ENCODE measurements at places on chromosomes 3 and 15.
A peak's percentile ranks its signal among the peaks of the same experiment; 100 is the strongest.

DNA sequence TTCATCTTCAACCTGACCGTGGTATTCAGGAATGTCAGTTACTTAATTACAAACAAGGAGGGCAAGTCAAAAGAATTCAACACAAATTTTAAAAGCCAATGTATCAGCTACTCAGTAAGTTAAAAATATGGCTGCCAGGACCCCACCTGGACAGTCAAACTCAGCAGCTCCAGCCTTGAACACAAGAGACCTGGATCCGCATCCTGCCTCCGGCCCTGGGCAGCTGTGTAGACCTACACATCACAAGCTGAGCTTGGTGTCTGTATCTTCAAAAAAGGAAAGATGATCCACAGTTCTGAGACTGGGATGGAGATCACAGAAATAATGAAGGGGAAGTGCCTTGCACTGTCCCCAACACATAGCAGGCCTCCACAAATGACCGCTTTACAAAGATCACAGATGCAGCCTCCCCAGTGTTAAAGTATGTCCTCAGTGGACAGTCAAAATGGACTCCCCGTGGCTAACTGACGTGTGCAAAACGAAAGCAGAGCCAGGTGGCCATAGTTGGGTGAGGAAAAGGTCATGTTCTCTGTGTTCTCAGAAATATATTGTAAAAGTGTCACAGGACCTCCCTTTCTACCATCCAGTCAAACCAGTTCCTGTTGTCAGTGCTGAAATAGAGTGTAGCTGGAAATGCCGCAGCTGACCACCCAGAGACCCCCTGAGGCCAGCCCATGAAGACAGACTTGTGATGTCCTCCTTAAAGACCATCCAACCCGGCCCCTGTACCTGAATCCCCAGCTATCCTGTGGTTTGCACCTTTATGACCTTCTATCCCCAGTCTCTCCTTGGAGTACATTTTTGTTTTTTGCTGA, 168.5 kb upstream of the NSMCE3 start:
- DNase-seq: no peak

- DNase-seq: no peak
Observed at GRCh38 chr3:70882104-70882503, 569.7 kb upstream of the MDFIC2 start.

- DNase-seq: no peak
Observed at GRCh38 chr15:96336596-96337364, 6.3 kb downstream of the NR2F2 start.

- no peak for DNase-seq
Observed at GRCh38 chr3:145785668-145786067, 375.3 kb downstream of the PLOD2 start.

DNA sequence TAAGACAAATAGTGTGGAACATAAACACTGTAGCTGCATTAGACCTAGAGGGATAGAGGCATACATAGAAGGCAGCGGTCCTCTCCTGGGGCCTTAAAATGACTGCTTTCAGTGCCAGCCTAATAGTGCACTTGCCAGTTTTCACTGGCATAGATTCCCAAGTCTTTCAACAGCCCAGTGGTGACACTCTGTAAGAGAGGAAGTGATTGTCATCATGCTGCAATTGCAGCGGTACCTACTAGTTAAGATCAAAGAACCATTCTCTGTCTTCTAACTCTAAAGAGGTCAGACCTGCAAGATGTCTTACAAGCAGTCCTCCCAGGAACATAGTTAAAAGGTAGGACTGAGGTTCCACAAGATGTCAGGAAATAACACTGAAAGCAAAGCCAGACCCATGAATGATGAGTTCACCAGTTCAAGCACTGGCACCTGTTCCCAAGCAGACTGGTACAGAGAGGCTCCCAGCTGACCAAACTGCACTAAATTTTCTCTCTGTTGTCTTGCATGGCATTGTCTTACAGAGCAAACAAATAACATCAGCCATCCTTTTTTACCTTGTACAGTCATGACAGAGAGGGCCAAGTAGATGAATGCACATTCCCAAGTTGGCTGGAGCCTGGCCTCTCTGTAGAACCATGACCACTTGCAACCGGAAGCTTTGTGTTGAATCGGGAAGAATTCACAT, 100.5 kb upstream of the SKOR1 start:
- DNase-seq: peak; percentile 79

DNA sequence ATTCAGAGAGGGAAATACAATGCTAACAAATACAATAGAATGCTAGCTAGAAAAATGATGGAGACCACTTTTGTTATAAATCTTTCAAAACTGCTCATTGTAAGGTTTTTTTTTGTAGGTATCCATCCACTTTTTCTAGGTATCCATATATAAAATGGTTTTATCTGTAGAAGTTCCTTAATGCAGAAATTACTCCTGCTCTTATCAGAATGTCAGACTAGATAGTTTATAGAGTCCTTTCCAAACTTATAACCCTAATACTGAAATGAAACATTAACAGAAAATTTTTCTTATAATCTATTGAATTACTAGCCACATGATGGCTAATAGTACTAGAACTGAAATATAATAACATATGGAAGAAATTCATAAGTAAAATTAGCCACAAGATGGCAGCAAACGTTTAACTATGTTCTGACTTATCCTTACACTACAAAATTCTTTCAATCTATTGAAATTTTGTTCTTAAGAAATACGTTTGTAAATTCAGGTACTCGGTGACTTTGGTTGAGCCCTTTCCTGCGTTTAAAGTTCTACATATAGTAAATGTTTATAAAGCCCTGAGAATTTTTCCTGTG, 58.5 kb downstream of the ECT2 start:
- peak; percentile 3 for DNase-seq

DNA sequence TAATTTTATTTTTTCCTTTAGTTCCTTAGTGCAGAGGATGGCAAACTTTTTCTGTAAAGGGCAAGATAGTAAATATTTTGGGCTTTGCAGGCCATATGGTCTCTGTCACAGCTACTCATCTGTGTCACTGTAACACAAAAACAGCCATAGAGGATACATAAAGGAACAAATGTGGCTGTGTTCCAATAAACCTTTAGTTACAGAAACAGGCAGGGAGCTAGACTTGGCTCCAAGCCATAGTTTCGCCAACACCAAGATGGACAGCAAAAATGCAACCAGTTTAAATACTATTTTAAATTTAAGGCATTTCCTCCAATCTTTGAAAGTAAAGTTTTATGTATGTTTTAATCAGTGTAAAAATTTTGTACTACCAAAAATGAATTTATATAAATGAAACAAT, 753.4 kb downstream of the FHIT start:
- peak; percentile 41 for DNase-seq

GRCh38 chr3:42492508-42493080, 9.8 kb upstream of the VIPR1 start:
- no peak for DNase-seq

GRCh38 chr3:146078031-146078430, 83.0 kb downstream of the PLOD2 start:
- no peak for DNase-seq

Measured in SHP77 treated with DMSO at 0.1 percent for 48 hours (cell line).